Muscle of back (tissue), 13 donors: ENCODE measurements at places on chromosomes 3 and 15. TPM values are rescaled to one million over a fixed set of nuclear protein-coding genes. Genes with fewer than 3 reads are reported as not detected.

Gene MUSTN1
- polyA plus RNA-seq, result 109 TPM

DNA sequence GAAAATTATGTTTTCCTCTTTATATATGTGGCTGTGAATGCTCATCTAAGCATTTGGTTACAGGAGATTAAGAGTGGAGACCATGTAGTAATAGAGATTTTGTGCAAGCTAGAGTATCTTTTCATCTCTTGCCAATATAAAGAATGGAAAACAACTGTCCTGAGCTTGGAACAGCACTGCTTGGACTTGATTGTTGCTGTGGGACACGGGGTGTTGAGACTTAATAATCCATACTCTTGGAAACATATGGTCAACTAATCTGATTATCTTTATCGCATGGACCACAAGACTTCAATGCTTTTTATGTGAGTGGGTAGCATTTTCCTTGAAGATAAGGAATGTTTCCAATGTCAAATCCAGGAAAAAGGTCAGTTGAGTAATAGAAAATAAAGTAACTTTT, 806.3 kb downstream of the DIPK2A start:
- DNase-seq, result no peak

- no peak for DNase-seq
Measured at GRCh38 chr3:138846262-138846791, 11.6 kb upstream of the PIK3CB start.

Gene PAQR9
- not detected for polyA plus RNA-seq

GRCh38 chr3:172685331-172686214, 25.3 kb downstream of the NCEH1 start:
- no peak for DNase-seq

GRCh38 chr3:37899101-37899707, 37.5 kb downstream of the CTDSPL start:
- DNase-seq, result no peak

Gene PRR20G
- polyA plus RNA-seq, result not detected

GRCh38 chr15:100330629-100331215, 11.1 kb downstream of the ADAMTS17 start:
- DNase-seq, result no peak

GRCh38 chr3:27930052-27930602, 208.0 kb upstream of the EOMES start:
- no peak for DNase-seq

DNA sequence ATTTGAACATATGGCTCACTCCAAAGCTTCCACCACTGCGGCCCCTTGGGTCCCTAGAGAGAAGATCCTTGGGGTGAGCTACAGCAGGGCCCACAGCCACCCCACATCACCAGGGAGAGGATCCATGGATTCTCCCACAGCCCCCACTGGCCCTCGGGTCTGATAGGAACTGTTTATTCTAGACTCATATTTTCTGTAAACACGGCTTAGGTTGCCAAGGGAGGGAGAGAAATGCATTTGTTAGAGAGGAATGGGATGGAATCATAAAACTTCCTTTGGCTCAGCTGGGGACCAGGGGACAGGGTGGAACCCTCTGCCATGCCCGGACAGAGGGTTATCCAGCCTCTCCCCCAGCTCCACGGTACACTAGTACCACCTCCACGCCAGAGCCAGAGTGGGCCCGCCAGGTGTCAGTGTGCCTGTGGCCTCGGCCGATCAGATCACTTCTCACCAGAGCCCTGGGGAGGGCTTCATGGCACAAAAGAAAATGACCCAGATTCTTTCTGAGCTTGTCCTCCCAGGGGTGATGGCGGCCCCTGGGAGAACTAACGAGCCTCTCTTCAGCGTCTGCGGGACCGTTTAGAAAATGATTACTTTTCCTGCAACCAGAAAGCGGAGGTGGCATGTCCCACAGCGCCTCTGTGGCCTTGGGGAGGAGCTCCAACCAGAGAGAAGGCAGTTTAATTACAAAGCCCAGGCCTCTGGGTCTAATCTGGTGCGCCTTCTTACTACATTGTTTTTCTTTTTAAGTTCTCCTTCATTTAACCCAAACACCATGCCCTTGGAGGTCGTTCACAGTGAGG, 33.7 kb downstream of the ADCY5 start:
- peak; percentile 52 for DNase-seq

DNA sequence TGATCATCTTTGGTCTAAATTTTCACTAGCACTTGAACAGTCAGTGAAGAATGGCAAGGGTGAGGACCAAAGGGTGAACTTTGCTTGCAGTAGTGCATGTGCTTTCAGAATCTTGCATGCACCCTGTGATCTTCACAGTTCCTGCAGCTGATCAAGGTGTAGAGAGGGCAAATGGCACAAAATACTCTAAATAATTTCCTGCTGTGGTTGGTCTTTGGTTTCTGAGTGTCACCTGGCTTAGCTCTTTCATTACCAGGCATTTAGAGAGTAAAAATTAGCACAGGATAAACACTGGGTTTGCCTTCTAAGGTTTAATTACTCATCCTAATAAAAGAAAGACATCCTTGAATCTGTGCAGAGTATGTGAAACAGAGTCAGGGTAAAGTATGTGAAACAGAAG, 11.4 kb downstream of the TIPARP start:
- no peak for DNase-seq

Gene DNAJC19
- 39.0 TPM for polyA plus RNA-seq

Gene GXYLT2
- polyA plus RNA-seq, result 34.0 TPM

DNA sequence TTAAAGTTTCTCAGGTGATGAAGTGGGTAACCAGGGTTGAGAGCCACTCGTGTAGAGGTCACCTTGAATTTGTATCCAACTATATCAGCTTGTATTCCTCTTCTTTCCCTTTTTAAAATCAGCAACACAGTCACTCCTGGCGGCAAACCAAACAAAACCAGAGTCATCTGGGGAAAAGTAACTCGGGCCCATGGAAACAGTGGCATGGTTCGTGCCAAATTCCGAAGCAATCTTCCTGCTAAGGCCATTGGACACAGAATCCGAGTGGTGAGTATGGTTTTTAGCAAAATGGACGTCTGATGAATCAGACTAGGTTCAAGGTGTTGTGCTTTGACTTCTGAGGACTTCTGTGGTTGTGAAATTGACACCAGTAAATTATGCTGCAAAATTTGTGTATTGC, 3.9 kb downstream of the RPL35A start:
- no peak for DNase-seq

DNA sequence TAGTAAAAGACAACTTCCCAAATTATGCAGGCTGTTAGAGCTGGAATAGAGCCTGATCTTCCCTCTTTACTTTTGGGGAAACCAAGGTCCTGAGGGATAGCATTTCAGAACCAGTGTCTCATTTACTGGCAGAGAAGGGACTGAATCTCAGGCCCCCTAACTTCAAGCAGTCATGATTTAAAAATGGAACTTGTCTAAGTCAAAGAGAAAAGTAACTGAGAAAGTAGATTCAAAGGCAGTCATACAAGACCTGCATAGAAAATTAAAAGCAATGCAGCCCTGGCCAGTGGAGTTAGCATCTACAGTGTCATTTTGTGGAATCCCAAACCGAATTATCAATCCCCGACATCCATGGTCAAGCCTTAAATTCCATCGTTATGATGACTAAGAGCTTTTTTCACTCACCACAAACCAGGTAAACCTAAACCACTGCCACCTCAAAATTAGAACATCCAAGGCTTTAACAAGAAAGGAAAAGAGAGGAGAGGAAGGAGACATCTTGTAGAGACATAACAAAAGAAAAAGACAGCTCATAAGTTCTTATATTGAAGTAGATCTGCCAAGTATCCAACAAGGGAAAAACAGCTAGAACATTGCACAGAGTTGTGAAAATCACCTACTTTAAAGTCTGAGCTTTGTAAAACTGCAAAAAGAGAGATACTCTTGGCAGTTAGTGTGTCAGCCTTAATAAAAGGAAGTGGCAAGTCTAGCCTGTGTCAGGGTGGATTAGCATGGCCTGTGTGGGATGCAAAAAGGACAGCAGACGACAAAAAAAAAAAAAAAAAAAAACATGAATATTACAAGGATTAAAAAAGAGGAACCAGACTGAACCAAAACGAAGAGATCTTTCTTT, 54.1 kb upstream of the CCR2 start:
- no peak for DNase-seq

GRCh38 chr3:108569336-108569735, 19.9 kb downstream of the CIP2A start:
- DNase-seq, result no peak

DNA sequence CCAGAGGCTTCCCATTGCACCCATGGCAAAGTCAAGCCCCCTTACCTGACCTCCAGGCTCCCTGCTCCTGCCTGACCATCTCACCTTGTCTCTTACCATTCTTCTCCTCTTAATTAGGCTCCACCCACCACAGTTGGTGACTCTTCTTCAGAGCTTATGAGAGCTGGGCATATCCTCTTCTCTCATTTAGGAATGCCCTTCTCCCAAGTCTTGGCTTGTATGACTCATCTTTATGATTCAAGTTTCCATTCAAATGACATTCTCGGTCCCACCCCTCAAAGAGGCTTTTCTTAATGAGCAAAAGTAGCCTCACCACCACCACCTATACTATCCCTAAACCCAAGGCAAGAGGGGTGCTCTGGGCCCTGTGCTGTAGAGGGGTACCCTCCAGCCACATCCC, 55.3 kb upstream of the NUDT16 start:
- no peak for DNase-seq

DNA sequence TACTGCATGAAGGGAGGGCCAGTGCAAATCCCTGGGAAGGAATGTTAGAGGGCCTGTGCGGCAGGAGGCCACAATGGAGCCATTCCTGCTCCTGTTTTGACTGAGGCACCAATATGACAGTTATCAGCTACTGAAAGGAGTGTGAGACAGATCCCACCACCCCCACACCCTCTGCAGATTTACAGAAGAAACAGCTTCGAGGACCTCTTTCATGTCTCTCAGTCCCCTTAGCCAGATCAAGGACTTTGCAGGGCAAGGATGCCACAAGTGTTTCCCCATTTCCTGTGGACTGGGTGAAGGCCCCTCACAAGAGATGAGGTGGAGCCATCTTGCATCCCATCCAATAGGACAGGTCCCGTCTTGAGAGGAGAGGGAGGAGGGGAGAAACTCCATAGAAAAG, 48.5 kb upstream of the RASGRP1 start:
- DNase-seq, result no peak

DNA sequence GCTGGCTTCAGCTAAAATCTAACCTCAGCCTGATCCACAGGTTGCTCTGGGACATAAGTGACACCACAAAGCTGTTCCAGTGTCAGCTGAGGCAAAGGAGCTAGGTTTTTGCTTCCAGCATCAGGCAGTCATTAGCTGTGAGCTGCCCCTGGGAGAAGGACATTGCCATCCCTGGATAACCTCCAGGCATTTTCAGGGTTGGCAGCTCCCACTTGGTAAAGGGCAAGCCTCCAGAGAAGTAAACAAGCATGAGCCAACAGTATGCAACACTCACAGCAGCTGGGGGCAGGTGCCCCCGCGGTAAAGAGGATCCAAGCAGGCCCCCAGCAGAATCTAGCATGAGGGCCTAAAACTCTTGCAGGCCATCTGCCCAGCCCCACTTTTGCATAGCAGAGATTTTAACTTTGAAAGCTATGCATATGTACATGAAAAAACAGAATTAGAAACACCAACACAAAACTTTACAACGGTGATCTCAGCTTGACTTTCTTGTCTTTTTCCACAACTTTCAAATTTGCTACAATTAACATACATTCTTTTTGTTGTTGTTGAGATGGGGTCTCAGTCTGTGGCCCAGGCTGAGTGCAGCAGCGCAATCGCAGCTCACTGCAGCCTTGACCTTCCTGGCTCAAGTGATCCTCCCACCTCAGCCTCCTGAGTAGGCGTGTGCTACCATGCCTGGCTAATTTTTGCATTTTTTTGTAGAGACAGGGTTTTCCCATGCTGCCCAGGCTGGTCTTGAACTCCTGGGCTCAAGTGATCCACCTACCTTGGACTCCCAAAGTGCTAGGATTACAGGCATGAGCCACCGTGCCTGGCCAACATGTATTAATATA, 83.8 kb upstream of the TPM1 start:
- peak; percentile 57 for DNase-seq

DNA sequence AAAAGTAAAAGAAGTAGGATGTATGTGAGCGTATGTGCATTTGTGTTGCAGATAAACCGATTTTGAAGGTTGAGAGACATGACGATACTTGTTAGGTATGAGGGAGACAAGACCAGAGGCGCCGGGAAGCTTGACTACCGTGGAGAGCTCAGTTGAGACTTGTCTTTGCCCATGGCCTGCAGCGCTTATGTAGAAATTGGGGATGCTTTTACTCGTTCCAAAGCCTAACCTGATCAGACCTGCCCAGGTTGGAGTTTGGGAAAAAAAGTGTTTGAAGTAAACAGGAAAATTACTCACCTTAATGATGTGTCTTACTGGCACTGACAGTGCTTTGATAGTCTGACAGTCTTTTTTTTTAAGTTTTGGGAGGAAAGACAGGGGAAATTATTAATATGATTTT, 202.8 kb downstream of the TP63 start:
- no peak for DNase-seq

Gene SELENOK
- polyA plus RNA-seq, result 43.7 TPM

Gene BSN
- polyA plus RNA-seq, result 0.91 TPM

DNA sequence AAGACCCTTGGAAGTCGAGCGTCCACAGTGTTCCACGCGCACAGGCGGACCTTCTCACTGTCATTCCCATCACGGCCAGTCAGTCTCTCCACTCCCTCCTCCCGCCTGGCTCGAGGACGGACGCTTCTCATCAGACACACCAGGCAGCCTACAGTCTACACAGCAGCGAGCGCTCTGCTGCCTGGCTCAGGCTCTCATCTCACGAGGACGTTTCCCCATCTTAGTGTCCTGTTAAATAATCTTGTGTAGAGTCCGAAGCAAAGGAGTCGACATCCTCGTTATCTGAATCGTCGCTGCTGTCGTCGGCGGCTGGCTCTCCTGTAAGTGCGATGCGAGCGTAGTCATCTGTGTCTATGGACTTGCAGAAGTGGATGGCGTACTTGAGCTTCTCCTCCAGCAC, 12.4 kb upstream of the OCA2 start:
- no peak for DNase-seq

Gene ACP3
- polyA plus RNA-seq, result 0.26 TPM

DNA sequence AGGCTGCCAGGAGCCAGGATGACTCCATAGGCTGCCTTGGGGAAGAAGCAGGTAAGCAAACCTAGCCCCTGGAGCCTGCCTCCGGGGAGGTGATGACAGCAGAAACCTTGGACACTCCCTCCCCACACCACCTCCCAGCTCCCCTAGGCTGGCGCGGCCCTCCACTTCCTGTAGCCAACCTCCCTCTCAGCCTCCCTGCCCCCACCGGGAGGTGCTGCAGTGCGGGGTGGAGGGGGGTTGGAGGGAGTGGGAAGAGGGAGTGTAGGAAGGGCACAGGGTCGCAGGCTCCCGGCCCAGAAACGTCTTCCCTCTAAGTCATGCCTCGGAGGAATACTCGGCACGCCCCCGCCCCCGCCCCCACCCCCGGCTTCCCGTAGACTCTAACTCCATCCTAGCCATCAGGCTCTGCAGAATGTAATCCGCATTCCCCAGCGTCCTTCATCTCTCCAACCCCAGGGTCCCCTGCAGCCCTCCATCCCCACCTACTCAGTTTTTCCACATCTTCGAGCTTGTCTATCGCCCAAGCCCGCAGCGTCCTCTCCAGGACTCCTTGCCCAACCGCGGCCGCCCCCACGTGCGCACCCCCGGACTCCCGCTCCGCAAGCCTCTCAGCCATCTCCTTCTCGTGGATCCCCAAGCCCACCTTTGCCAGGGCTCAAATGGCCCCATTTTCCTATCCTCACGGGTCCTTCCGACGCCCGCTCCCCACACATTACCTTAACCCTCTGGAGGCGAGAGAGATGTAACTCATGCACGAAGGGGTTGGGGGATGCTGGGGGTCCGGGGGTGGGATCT, 528 bp downstream of the LPCAT4 start:
- peak; percentile 41 for DNase-seq

- DNase-seq, result no peak
Measured at GRCh38 chr3:29353807-29354206, 72.9 kb downstream of the RBMS3 start.

- DNase-seq, result no peak
Measured at GRCh38 chr15:37698679-37699078, 235.8 kb upstream of the TMCO5A start.
